ENCODE measurements at places on chromosomes 2 and 18.

DNA sequence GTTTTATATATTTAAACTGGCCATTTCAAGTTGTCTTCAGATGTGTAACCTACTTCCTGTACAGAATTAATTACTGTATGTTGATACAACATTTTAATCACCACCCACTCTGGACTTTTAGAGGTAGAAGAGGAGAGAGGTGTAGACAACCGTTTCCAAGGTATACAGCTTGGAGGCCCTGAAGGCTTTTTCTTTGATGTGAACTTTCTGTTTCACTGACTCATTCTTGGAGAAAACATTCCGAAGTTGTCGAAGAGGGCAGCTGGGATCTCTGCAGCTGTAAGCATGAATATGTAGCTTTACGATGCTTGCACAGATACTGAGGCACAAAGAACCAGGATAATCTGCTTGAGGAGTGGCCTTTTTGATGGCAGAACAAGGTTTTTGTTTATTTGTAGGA is 137.0 kb downstream of the NCKAP5 start:
- DNase-seq = peak; percentile 55

DNA sequence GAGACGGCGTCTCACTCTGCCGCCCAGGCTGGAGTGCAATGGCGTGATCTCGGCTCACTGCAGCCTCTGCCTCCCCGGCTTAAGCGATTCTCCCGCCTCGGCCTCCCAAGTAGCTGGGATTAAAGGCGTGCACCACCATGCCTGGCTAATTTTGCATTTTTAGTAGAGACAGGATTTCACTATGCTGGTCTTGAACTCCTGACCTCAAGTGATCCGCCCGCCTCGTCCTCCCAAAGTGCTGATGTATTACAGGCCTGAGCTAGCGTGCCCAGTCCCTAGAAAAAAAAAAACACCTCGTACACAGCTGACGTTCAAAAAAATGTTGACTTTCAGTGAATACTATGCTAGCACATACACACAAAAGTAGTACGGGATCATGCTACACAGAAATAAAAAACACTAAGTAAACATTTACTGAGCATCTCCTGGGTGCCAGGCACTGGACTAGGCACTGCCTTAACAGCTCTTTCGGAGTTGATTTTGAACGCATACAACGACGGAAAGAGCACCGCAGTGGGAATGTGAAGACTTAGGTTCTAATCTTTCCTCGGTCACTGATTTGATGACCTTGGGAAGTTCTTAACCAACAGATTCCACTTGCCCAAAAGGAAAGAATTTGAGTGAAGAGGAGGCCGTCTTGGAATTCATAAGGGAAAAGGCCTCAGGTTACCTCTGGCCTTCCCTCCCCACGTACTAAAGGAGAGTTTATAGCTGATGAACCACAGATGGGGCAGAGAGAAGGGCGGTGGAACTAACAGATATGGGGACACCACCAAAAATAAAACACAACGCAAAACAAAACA is 1.1 kb downstream of the DNAJC27 start:
- peak; percentile 30 for DNase-seq

DNA sequence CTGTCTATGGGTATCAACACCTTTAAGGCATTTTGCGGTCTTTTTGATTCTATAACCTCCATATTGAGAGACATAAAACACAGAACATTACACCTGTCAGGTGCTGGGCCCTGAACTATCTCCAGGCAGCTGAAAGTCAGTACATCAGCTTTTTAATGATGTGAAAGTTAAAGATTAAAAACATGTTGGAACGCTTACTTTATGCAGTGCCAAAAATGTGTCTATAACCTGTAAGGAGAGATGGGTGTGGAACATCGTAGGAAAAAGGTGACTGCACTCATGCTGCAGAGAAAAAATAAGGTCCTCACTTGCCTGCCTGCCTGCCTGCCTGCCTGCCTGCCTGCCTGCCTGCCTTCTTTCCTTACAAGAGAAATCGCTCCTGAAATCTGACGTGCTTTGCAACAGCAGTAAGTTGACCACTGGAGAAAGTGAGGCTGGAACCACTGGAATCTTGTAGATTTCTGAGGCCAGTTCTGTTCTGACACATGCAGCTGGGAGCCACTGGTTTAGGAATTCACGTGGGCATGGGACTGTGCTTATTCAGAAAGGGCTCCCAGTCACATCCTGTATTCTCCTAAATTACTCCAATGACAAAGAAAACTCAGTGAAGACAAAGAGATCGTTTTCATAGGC is 34.1 kb downstream of the BCL11A start:
- peak; percentile 67 for DNase-seq

DNA sequence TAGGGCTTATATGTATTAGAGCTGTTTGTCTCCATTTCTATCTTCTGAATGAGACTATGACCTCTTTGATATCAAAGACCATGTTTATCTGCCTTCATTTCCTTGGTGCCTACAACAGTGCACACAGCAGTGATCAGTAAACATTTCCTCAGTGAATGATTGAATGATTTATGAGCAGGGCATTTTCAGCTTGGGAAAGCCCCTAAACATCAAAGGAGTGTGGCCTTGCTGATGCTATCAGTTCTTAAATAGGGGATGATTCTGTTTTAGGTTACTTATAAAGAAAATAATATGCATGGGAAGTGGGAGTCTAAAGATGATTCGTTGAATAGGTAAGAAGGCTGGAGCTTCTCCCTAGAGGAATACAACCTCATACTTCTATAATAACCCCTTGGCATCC is 425.3 kb downstream of the ZNF521 start:
- DNase-seq = no peak

DNA sequence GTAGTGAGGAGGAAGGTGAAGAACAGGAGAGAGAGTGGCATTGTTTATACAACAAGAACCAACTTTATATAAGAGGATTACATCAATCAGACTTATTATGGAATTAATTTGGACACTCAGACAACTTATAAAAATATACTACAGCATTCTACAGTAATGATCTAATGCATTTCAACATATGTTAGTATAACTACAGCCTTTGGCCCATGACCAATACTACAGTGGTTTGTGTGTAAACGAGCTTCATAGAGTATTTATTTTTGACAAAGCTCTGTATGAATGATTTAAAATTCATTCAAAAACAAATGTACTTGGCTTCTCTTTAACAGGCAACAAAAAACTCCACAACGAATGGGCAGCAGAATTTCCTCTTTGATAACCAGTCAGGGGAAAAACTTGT is 72.8 kb downstream of the ZNF521 start:
- DNase-seq = peak; percentile 87

- DNase-seq = peak; percentile 28
Measured at GRCh38 chr18:63342206-63342605, 22.6 kb upstream of the BCL2 start.

- peak; percentile 5 for DNase-seq
Measured at GRCh38 chr2:143903172-143903856, 616.6 kb downstream of the ZEB2 start.

DNA sequence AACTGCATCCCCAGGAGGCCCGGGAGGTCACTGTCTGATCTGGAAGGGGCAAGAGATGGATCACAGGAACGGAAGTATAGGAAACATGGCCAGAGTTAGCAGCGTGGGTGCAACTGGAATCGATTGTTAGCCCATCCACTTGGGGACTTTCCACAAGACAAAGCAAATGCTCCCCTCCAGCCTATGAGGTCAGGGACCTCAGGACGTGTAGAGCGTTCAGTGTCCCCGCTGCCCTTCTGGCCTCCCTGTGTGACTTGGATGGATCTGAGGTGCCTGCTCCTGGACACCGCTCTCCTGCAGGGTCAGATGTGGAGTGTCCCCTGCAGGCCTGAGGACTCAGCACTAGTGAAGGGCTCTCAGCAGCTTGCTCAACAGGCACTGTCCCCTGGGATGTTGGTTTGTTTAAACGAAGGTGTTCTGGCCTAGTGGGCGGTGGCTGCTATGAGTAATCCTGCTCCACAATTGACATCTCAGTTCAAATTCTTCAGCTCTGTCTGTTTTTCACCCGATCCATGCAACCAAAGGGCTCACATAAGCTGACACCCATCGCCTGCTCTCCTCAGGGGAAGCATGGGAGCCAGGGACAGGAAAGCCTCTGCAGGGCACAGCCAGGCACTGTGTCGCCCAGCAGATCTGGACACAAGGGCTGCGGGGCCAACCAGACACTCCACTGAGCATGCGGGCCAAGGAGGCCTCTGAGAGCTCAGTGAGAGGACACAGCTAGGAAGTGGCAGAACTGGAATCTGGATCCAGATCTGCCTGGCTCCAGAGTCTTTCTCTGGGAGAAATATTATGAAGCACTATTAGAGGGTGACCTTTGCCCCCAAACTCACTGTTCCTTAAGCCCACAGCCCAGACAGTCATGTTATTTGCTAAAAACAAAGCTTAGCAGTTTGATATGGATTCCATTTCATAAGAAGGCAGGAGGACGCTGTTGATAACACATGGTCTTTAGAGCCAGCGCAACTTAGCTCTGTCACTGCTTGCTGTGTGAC is 78.5 kb downstream of the RHOB start:
- peak; percentile 68 for DNase-seq

GRCh38 chr2:43841949-43842865 is 3.4 kb downstream of the ABCG8 start:
- DNase-seq = no peak

DNA sequence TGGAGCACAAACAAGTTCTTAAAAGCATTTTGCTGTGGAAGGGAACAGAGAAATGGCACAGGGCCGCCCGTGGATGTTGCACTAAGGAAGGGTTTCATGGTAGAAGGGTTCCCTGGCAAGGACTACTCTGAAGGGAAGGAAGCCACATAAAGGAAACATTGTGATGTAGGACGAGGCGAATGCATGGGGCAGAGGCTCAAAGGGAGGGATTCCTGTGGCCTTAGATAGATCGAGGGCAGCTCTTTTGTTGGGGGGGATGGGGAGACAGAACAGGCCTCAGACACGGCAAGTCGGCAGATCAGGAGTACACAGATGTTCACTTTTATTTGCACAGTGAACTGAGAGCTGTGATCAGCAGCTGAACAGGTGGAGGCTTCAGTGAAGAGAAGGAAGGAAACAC is 205.4 kb downstream of the SNTG2 start:
- no peak for DNase-seq

DNA sequence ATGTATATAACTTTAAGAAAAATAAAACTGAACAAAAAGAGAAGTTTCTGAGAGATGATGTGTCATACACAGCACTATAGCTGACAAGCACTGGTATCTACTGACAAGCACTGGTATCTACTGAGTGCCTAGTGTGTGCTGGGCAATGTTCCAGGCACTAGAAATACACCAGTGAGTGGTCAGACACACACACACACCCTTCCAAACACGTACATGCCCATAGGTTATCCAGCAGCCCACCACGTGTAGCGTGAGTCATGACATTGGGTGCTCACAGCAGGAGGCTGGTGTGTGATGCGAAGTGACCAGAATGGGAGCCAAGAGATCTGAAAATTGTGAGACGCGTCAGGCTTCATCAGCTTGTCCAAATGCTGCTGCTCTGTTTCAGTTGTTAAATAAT is 12.2 kb upstream of the GNAL start:
- DNase-seq = peak; percentile 5

DNA sequence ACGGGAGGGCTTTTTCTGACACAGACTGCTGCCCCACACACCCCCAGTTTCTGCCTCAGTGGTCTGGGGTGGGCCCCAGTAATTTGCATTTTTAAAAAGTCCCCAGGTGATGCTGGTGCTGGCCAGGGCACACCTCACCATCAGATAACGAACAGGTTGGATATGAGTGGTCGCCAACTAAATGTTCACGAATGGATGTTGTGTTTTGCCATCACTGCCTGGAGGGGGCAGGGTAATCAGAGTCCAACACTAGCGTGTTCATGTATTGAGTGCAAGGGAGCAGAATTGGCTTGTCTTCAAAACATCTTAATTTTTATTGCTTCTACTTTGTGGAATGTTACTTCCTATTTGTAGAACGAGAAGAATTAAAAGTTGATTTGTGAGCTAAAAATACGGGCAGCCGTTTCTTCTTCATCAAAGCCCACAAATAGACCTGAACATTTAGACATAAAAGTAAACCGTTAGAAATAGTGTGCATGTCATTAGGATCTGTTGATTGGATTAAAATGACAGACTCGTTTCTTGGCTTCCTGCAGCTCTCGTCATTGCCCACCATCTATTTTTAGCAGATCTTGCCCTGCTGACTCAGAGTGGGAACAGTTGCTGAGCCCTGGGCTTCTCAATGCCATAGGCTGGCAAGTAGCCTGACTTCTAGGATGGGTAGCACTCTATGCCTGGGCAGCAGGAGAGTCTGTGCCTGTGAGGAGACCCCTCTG is 45.2 kb downstream of the NCK2 start:
- DNase-seq = peak; percentile 74

- DNase-seq = no peak
Measured at GRCh38 chr18:3395466-3395865, 54.5 kb upstream of the TGIF1 start.

DNA sequence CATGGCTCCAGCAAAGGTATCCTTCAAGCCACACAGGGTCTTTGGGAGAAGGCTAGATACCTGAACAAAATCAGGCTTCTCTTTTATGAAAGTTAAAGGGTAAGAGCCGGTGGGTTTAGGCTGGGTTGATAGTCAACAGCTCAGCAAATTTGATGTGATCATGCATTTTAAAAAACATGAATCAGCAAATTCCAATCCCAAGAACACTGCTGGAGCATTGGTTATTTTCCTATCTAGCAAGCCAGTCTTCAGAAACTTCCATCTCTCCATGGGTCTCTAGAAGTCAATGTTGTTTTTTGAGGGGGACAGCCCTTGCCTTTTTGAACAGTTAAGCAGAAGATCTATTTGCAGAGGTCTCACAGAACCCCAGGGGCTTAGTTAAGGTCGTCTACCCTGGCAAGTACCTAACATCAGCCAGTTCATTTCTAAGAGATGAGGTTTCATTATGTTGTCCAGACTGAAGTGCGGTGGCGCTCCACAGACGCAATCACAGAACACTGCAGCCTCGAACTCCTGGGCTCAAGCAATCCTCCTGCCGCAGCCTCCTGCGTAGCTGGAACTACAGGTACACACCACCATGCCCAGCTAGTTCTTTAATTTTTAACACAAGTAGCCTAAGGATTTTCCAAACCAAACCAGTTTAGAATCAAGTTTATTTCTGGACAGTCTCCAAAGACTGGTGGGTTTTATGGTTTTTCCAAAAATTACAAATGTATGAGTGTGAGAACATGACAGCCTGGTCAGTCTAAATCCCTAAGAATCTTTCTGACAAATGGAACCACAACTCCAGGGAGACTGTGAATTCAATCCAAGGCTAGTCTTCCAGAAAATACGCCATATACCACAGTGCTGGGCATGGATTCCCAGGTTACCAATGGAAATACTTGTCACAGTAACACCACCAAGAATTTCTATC is 4.1 kb upstream of the ZCCHC2 start:
- no peak for DNase-seq

- DNase-seq = no peak
Measured at GRCh38 chr2:36366491-36367120, 11.0 kb downstream of the CRIM1 start.
